ENCODE measurements at places on chromosomes 2 and 18.

DNA sequence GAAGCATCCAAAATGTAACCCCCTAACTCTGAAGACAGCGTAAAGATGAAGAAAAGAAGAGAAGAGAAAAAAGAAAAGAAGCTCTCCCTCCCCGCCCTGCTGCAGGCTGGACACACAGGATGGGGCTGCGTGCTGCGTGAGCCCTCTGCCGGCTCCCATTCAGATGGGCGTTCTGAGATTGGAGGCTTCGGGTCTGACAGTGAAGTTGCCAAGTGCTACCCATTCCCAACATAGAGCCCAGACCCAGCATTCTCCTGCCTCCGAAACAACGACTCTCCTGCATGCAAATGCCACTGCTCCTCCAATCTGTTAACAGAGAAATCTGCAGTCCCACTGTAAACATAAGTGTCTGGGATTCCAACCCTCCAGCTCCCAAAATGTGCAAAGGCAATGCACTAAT, 234.9 kb downstream of the BCL11A start:
- no peak for DNase-seq

GRCh38 chr2:158818511-158818910, 23.4 kb downstream of the DAPL1 start:
- DNase-seq, result no peak

DNA sequence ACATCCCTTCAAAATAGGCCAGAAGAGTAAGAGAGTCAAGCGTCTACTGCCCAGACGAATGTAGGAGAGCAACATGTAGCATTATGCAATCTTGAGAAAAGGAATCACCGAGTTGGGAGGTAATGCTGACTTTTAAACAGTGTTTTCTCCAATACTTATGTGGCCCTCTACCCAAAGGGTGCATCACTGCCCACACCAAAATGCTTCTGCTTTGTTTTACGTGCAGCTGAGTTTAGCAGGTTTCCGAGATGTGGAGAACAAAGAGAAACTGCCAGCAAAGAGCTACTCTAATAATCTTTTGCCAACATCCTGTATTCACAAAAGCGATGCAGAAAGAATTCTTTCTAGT, 63.4 kb upstream of the ZEB2 start:
- DNase-seq, result no peak

GRCh38 chr2:121191191-121192170, 93.5 kb downstream of the TFCP2L1 start:
- DNase-seq, result no peak

GRCh38 chr2:135931776-135932443, 53.5 kb downstream of the DARS1 start:
- DNase-seq, result peak; percentile 81

Measured in inflammatory macrophage treated with lipopolysaccharide for 4 hours (primary cell).